ENCODE measurements at places on chromosomes 3 and 15.
A peak's percentile ranks its signal among the peaks of the same experiment; 100 is the strongest.

DNA sequence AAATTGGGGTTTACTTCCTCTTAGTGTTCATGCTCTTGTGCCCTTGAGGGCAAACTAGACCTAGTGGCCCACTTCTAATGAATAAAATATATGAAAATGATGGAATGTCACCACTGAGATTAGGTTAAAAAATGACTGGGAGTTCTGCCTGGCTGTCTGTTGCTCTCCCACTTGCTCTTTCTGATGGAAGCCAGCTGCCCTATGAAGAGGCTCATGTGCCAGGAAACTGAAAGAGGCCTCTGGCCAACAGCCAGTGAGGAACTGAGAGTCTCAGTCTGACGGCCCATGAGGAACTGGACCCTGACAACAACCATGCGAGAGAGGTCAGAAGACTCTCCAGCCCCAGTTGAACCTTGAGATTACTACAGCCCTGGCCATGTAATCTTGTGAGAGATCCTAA is 107.1 kb upstream of the FHIT start:
- peak; percentile 2 for DNase-seq

- no peak for DNase-seq
Observed at GRCh38 chr15:42908538-42908937, 12.0 kb downstream of the TTBK2 start.

DNA sequence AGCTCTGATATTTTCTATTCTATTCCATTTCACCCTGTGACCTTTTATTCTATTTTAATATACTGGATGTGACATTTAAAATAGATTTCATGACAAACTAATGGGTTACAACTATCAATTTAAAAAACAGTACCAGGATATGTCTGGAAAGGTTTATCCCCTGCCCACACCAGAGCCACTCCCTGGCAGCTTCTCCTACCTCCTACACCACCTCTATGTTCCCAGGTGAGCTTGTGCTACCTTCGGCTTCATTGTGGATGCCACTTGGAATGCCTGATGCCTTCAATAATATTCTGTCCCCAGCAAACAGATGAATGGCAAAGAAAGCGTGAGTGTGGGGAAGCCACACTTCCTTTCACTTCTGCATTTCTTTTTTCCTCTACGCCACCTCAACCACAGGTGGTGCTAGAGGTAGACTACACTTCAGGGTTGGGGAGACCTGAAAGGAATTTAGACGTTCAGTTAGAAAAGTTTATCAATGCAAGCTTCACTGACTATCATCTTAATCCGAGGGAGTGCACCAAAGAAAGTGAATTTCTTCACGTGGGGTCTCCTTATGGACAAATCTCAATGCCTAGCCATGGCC is 213.0 kb downstream of the SSR3 start:
- no peak for DNase-seq

- no peak for DNase-seq
Observed at GRCh38 chr3:133701435-133702358, 40.0 kb upstream of the TOPBP1 start.

DNA sequence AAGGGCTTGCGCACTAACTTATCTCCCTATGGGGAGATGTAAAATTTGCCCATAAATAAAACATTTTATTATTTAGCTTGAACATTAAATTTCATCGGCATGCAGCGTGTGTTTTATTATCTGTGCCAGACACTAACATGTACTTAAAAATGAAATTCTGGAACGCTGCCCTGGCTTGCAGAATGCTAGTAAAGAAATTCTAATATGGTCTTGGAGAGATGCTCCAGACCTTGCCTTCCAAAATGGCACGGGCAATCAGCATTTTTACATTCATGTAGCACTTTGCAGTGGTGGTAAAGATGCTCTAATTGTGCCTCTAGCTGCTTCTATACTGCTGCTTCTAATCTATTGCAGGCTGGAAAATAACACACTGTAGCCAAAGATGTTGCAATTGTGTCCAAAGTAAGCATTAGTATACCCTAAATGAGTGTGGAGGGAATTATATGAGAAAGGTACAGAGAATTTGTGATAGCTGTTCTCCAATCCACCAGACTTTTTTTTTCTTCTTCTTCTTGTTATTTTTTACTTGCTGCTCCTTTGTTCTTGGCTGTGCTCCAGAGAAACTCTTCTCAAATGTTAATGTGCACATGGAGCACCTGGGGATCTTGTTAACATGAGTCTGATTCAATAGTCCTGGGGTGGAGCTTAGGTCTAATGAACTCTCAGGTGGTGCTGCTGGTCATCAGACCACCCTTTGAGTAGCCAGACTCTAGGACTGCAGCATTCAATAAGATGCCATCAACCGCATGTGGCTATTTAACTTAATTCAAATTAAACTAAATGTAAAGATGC is 47.3 kb downstream of the CRABP1 start:
- peak; percentile 69 for DNase-seq

- no peak for DNase-seq
Observed at GRCh38 chr3:21543380-21544075, 207.5 kb downstream of the ZNF385D start.
